ENCODE measurements at places on chromosomes 4 and X.

- no peak overlapping the region for H3K4me3 ChIP-seq
- DNase-seq, result no peak
- H3K36me3 ChIP-seq, result peaks cover 27% of the 10 kb centered on the region
- no peak overlapping the region for H3K27ac ChIP-seq
Measured at GRCh38 chrX:153735274-153735673, 10.6 kb downstream of the ABCD1 start.

GRCh38 chr4:52780617-52781354, 29.6 kb upstream of the ERVMER34-1 start:
- H3K4me3 ChIP-seq, result no peak overlapping the region
- H3K27ac ChIP-seq, result no peak overlapping the region
- no peak for DNase-seq
- H3K27me3 ChIP-seq, result no peaks in the 10 kb centered on the region
- H3K4me1 ChIP-seq, result no peaks in the 10 kb centered on the region

DNA sequence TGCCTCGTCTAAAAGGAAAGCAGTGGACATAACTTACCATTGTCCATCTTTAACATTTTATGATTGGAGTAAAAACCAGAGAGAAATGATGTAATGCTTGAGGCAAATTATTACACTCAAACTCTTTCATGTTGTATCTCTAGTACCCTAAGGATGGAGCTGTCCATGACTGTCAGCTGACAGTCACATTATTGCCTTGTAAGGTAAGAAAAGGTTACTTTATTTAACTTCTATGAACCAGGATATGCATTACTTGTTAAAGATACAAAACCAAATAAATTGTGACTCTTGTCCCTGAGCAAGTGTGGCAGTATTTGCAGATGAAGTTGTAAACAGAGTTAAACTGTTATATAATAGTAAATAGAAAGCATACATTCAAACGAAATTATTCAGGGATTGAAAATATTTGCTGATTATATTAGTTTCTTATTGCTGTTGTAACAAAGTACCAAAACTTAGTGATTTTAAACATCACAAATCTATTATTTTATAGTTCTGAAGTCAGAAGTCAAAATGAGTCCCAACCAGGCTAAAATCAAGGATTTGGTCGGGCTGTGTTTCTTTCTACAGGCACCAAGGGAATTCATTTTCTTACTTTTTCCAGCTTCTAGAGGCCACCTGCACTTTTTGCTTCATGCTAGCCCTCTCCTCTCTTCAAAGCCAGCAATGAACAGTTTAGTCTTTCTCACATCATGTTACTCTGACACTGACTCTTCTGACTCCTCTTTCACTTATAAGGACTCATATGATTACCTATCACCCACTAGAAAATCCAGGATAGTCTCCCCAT, 113.8 kb downstream of the CEP44 start:
- H3K4me1 ChIP-seq, result peaks cover 6% of the 10 kb centered on the region
- DNase-seq, result no peak
- H3K36me3 ChIP-seq, result no peaks in the 10 kb centered on the region
- no peak overlapping the region for H3K4me3 ChIP-seq
- peaks cover 6% of the 10 kb centered on the region for H3K27me3 ChIP-seq

- peaks cover 51% of the 10 kb centered on the region for H3K4me1 ChIP-seq
- no peak for DNase-seq
- H3K4me3 ChIP-seq, result peak overlapping the region; percentile 73
- H3K27ac ChIP-seq, result peak overlapping the region; percentile 87
- peaks cover 4% of the 10 kb centered on the region for H3K27me3 ChIP-seq
Measured at GRCh38 chr4:121182296-121182695, 18.2 kb upstream of the TNIP3 start.

- no peaks in the 10 kb centered on the region for H3K4me1 ChIP-seq
- H3K27ac ChIP-seq, result no peak overlapping the region
- H3K36me3 ChIP-seq, result no peaks in the 10 kb centered on the region
- no peak overlapping the region for H3K4me3 ChIP-seq
Measured at GRCh38 chr4:161664740-161665139, 499.1 kb downstream of the FSTL5 start.

GRCh38 chrX:3678328-3678727, 35.1 kb downstream of the PRKX start:
- H3K4me3 ChIP-seq, result no peak overlapping the region
- H3K4me1 ChIP-seq, result peaks cover 18% of the 10 kb centered on the region
- H3K36me3 ChIP-seq, result peaks cover 34% of the 10 kb centered on the region
- no peak overlapping the region for H3K27ac ChIP-seq
- no peaks in the 10 kb centered on the region for H3K27me3 ChIP-seq

- H3K36me3 ChIP-seq, result no peaks in the 10 kb centered on the region
- no peak for DNase-seq
Measured at GRCh38 chr4:46249516-46249915, 125.7 kb upstream of the GABRG1 start.

DNA sequence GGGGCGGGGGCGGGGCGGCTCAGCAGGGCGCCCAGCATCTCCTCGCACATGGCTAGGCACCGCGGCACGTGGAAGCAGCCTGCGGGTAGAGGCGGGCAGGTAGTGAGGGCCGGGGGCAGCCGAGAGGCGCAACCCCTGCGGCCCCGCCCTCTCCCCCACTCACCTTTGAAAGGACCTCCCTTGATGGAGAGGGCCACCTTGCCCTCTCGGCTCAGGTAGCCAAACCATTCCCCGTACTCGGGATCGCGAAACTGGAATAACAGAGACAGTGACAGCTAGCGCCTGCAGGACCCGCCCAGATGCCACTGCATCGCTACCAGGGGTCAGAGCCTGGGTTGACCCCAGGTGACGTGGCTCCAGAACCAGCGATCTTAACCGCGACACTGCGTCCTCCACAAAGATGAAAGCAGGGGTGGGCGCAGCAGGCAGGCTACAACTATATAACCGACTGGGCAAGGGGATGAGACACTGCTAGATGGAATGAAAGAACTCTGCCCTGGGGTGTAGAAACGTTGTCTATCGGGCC, 552 bp upstream of the NAA10 start:
- no peak for DNase-seq
- no peaks in the 10 kb centered on the region for H3K27me3 ChIP-seq
- H3K36me3 ChIP-seq, result peaks cover 25% of the 10 kb centered on the region
- H3K27ac ChIP-seq, result peak overlapping the region; percentile 42
- H3K4me1 ChIP-seq, result peaks cover 2% of the 10 kb centered on the region

DNA sequence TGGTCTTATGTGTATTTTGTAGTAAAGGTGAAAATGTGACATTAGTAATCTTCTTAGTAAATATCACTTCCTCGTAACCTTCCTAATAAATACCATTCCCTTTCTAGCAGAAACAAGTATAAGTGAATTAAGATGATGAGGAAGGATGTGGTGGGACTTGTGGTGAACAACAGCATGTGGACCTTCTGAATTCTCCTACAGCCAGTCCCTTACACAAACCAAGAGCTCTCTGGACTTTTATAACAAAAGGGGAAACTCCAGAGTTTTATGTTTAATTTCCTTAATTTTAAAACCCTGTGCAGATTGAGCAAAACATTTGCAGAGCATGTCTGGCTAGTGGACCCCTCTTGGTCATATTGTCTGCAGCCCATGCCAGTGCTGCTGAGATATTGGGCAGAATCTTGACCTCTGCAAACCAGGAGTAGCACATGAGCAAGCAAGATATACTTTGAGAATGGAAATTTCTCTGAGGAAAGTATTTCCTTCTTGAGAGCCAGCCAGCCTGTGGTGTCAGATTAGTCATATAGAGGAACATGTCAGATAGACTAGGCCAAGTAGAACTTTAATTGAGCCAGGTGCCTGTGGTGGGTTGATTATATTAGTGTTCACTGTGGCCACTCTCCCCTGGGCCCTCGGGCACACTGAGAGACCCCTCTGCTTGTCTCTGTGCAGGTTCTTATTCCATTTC, 328.2 kb downstream of the DKK2 start:
- H3K4me3 ChIP-seq, result no peak overlapping the region
- H3K36me3 ChIP-seq, result no peaks in the 10 kb centered on the region
- H3K27ac ChIP-seq, result no peak overlapping the region

DNA sequence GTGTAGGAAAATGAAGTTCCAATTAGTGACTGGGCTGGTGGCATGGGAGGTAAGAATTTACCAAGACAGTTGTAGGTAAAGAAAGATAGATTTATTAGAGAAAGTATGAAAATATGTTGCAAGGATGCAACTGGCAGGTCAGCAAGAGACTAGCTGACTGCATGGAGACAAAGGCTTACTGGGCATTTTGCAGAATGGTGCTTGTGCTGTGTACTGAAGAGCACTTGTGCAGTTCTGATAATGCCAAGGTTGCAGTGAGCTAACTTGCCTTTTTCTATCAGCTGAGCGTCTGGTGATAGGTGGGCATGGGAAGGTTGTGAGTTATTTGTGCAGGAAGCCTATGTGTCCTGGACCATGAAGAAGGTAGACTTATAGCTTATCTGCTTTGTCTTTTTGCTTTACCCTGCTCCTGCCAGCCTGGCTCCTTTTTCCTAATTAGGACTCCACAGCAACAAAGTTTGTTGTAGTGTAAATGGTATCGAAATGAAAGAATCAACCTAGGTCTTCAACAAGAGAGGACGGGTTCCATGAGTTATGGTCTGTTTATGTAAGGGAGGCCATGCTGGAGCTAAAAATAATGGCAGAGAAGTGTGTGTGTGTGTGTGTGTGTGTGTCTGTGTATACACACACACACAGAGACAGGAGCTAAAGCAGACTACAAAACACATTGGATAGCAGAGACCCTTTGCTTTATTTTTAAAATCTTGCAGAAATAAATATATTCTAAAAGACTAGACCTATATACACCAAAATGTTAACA, 15.0 kb downstream of the BST1 start:
- no peaks in the 10 kb centered on the region for H3K27me3 ChIP-seq
- H3K4me3 ChIP-seq, result no peak overlapping the region
- DNase-seq, result no peak
- no peaks in the 10 kb centered on the region for H3K4me1 ChIP-seq
- no peak overlapping the region for H3K27ac ChIP-seq

- no peak for DNase-seq
- no peak overlapping the region for H3K27ac ChIP-seq
- H3K4me1 ChIP-seq, result no peaks in the 10 kb centered on the region
- no peaks in the 10 kb centered on the region for H3K36me3 ChIP-seq
- peaks cover 5% of the 10 kb centered on the region for H3K27me3 ChIP-seq
Measured at GRCh38 chr4:158625544-158625943, 46.1 kb downstream of the C4orf46 start.

- no peaks in the 10 kb centered on the region for H3K27me3 ChIP-seq
- DNase-seq, result no peak
- no peak overlapping the region for H3K4me3 ChIP-seq
- H3K4me1 ChIP-seq, result no peaks in the 10 kb centered on the region
Measured at GRCh38 chrX:19046343-19047215, 62.7 kb upstream of the PHKA2 start.

DNA sequence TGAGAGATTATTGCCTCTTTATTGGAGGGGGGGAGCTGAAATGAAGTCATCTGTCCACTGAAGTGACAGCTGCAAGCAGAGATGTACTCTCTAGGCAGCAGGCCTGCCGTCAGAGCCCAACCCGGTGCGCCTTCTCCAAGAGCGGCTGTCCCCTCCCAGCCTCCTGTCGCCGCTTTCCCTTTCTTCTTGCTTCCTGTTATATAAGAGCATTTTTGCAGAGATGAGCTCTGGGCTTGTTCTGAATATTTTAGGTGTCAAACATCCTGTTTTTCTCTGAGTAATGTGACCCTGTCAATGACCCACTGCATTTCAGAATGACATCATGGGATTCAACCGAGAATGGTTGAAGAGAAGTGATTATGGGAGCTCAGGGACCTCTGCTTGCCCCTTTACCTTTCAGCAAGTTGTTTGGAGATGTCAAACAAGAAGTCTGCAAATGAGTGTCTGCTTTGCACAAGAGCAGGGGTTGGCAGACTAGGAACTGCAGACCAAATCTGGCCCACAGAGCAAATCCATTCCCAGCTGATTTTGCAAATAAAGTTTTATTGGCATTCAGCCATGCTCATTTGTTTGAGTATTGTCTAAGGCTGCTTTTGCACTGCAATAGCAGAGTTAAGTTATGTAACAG, 79.9 kb downstream of the SLC9A6 start:
- no peak overlapping the region for H3K27ac ChIP-seq
- DNase-seq, result peak; percentile 9
- H3K4me3 ChIP-seq, result no peak overlapping the region
- peaks cover 10% of the 10 kb centered on the region for H3K4me1 ChIP-seq
- H3K27me3 ChIP-seq, result peaks cover 5% of the 10 kb centered on the region

GRCh38 chr4:41192136-41192535, 22.2 kb downstream of the APBB2 start:
- no peaks in the 10 kb centered on the region for H3K27me3 ChIP-seq
- H3K27ac ChIP-seq, result no peak overlapping the region
- DNase-seq, result no peak
- H3K36me3 ChIP-seq, result no peaks in the 10 kb centered on the region
- H3K4me3 ChIP-seq, result no peak overlapping the region
- no peaks in the 10 kb centered on the region for H3K4me1 ChIP-seq

DNA sequence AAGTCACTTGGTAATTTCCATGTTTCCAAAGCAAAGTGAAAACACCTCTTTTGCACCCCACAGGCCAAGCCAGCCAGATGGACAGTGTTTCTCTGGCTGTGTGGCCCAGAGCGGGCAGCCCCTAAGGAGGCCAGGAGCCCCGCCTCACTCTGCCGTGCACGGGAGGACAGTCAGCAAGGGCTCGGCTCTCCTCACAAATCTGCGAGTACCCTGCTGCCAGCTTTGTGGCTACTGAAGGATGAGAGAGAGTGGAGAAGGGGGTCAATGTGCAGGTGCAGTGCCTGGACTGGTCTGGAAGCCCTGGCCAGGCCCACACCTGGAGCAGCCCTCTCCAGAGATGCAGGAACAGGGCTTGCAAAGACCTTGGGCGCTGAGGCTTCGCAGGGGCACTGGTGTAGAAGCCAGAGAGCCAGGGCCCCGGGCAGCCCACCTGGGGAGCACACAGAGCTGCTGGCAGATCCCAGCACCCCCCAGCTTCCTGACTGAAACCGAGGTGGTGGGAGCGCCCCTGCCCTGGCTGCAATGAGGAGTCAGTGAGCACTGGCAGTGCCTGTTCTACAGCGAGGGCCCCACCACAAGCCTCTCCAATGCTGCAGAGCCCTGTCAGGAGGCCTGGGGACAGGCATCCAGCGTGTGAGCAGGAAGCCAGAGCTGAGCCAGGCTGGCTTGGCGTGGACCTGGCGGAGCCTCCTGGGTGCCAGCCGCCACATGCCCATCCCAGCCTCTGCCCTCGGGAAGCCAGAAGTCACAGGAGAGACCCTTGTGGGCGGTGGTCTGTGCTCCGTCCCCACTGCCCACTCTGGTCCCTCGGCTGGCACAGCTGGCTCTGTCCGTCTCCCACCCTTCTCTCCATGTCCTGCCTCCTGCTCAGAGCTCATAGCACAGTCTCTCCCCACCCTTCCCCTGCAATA, 3.9 kb downstream of the SPON2 start:
- peaks cover 17% of the 10 kb centered on the region for H3K4me1 ChIP-seq
- H3K27ac ChIP-seq, result no peak overlapping the region
- H3K36me3 ChIP-seq, result peaks cover 6% of the 10 kb centered on the region
- DNase-seq, result no peak
- H3K4me3 ChIP-seq, result peak overlapping the region; percentile 74
- H3K27me3 ChIP-seq, result peaks cover 14% of the 10 kb centered on the region

DNA sequence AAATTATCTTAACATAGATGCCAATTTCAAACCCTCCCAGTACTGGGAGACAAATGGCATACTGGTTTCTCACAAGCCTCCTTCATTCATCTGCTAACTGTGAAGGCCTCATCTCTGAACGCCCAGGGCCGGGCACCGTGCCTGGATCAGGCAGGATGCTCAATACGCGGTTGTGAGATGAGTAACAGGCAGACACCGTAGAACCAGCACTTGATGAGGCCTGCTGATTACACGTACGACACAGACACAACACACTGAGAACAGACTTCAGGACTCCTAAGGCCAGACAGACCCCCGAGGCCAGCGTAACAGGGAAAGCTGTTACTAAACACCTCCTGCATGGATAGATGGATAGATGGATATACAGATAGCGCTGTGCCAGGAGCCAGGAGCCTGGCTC, 154.6 kb downstream of the AFAP1 start:
- H3K4me1 ChIP-seq, result peaks cover 30% of the 10 kb centered on the region
- H3K4me3 ChIP-seq, result no peak overlapping the region
- DNase-seq, result no peak
- H3K27ac ChIP-seq, result peak overlapping the region; percentile 6
- H3K36me3 ChIP-seq, result peaks cover 31% of the 10 kb centered on the region
- H3K27me3 ChIP-seq, result no peaks in the 10 kb centered on the region
